ENCODE measurements at places on chromosomes 3 and 15.

GRCh38 chr3:33139996-33140395 is 26.2 kb downstream of the CRTAP start:
- no peak for DNase-seq

DNA sequence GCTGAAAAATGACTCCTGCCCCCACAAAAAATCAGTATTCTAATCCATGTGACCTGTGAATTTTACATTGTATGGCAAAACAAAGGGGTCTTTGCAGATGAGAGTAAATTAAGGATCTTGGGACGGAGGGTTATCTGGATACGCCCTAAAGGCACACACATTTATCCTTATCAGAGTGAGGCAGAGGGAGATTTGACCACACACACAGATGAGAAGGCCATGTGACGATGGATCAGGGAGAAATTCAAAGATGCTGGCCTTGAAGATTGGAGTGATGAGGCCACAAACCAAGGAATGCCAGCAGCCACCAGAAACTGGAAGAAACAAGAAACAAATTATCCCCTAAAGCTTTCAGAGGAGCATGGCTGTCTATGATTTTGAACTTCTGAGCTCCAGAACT is 288.5 kb downstream of the XXYLT1 start:
- no peak for DNase-seq

DNA sequence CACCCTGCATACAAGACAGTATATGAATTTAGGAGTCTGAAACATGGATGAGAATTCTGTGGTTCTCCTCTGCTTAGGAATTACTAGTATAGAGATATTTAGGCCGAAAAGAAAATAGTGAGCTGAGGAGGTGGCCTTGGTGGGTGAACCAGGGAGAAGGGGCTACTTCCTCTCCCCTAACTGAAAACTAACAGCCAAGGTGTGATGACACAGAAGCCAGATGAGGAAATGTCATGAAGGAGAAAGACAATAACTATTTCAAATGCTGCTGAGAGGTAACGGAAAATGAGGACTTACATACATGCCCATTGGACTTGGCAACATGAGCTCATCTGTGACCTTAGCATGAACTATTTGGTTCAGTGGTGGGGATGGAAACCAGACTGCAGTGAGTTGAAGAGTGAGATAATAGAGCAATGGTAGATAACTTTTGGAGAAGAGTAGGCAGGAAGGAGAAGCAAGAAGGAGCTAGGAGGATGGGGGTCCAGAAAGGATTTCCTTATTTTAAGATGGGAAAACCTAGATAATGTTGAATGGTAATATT is 114.4 kb upstream of the TSPAN3 start:
- DNase-seq, result no peak

GRCh38 chr15:90046911-90047392 is 45.8 kb downstream of the ZNF710 start:
- no peak for DNase-seq

DNA sequence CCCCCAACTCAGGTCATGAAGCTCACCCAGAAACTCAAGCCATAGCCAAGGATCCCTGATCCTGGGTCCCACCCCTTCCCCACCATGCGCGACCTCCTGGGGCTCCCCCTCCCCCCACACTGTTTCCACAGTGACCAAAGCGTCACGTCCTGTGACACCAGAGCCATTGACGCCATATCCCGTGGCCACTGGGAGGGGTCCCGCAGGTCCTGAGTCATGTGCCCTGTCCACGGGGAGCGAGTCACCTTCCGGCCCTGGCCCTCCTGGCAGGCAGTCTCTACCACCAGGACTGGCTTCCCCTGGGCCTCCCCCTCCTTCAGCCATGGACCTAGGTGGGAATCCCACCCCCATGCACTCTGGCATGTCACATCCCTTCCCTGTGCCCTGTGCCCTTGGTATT is 15.6 kb downstream of the SEMA3F start:
- DNase-seq, result no peak
